ENCODE measurements at places on chromosomes 1 and 21.

GRCh38 chr1:235102993-235103411, 25.6 kb downstream of the TOMM20 start:
- DNase-seq = no peak

- no peak for DNase-seq
Measured at GRCh38 chr1:5296095-5296494, 641.7 kb downstream of the AJAP1 start.

DNA sequence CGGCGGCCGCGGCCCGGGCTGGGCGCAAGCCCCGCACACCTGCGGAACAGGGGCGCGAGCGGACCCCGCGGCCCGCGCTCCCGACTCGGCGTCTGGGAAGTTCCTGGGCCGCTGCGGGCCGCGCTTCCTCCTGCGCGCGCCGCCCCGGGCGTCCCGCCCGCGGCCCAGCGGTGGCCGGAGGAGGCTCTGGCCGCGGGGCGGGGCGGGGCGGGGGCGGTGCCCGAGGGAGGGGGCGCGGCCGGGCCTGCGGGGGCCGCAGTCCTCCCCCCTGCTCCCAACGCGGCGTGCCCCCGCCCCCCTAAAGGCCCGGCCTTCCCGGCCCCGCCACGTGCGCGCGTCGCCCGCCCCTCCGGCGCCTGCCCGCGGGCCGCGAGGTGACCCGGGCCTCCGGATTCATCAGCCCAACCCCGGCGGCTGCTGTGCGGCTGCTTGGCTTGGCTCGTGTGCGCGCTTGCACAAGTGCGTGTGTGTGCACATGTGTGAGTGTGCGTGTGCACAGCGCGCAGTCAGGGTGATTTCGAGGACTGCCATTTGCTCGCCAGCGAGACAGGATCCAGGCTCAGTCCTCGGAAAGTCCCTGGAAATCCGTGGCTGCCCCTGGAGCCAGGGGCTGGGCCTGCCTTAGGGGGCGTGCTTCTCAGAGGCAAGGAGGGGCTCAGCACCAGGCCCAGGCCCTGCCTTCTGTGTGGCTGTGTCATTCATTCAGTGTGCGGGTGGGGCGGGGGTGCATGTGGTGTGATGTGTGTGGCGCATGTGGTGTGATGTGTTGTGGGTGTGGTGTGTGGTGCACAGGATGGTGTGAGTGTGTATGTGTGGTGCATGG, at the start of gene C2CD2:
TSS of gene C2CD2 (minus strand) at position 188 of the 823 bp plus-strand sequence. CDS start 370 bp downstream, outside the sequence.
- DNase-seq = no peak

DNA sequence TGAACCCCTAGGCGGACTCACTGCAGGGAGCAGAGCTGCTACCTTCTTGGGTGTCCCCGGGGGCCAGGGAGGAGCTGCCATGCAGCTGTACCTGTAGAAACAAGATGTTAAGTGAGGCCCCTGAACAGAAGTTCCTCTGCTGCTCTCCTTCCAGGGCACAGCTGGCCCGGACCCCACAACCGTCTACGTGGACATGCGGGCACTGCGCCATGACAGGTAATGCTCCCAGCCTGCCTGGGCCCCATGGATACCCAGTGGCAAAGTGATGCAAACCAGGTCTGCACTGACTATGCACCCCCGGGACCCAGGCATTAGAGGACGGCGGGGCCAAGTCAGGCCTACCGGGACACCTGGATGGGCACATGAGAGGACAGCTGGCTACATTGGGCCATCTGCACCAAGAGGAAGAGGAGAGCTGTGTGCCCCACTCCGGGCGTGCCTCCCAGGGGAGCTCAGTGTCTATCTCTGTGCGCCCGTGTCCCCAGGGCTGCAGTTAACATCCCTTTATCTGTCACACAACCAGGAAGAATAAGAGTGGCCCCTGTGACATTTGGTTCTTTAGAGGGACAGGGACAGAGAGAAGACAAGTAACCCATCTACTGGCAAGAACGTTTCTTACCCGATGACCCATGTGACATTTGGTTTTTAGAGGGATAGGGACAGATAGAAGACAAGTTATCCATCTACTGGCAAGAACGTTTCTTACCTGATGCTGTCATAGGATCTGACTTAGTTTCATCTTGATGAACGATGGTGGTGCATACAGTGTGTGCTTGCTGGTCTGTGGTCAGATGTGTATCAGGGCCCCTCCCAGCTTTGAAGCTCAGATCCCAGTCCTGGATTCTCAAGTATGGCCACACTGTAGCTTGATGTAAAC, 44.1 kb downstream of the S100B start:
- no peak for DNase-seq

DNA sequence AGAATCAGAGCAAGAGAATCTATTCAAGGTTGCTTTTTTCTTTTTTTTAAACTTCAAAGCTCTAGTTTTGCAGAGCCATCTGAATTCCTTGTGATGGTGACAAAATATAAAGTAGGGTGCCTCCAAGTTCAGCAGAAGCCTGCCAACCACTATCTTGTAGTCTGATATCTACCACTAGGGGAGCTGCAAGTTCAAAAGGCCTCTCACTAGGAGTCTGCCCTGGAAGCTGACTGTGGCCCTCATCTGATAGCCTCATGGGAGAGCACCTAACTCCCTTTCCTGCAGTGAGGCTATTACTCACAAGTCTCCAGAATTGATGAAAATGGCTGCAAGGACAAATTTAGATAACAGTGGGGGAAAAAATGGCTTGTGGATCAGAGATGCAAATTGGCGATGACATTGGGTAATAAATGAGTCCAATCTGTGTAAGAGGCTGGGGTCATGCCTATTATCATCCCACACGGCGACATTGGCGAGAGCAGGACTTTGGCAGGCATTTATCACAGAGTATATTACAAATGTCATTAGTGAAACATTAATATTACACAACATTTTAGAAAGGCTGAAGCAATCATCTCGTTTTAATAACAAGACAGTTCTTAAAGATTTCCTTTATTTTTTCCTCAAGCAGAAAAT, 10.7 kb upstream of the ZP4 start:
- DNase-seq = no peak

- DNase-seq = no peak
Measured at GRCh38 chr21:45478115-45478801, 64.0 kb downstream of the SLC19A1 start.

GRCh38 chr1:100799954-100800612, 80.5 kb downstream of the VCAM1 start:
- DNase-seq = no peak

- no peak for DNase-seq
Measured at GRCh38 chr1:29136391-29136915, 12.8 kb upstream of the TMEM200B start.

GRCh38 chr1:180268556-180269075, 38.6 kb downstream of the LHX4 start:
- DNase-seq = no peak

GRCh38 chr1:113275691-113276090, 114.6 kb upstream of the MAGI3 start:
- DNase-seq = no peak

DNA sequence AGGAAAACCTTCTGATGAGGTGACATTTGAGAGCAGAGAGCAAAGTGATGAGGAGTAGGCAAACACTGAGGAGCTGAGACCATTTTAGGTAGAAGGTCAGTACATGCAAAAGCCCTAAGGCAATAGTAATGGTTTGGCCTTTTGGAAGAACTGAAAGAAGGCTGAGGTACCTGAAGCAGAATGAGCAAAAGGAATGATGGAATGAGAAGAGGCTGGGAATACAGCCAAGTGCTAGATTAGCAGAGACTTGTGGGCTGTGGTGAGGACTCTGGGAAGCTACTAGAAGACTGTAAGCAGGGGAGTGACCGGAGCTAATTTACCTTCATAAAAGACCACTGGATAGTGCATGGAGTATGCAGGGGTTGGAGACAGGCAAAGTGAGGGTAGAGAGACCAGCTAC, 77.9 kb downstream of the GFI1 start:
- DNase-seq = no peak

DNA sequence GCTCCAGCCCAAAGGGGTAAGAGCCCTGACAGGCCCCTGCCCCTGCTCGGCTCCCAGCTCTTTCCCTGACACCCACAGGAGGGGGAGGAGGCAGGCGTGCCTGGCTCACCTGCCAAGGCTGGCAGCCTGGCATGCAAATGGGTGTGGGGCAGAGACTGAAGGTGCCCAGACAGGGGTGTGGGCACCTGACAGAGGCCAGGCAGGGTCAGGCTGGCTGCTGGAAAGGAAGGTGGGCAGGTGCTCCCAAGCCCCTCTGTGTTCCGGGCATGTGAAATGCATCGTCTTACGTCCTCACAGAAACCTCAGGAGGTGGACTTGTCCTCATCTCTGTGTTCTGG, 19.4 kb upstream of the CASZ1 start:
- no peak for DNase-seq

GRCh38 chr1:76939050-76939816, 72.0 kb downstream of the ST6GALNAC5 start:
- DNase-seq = no peak

DNA sequence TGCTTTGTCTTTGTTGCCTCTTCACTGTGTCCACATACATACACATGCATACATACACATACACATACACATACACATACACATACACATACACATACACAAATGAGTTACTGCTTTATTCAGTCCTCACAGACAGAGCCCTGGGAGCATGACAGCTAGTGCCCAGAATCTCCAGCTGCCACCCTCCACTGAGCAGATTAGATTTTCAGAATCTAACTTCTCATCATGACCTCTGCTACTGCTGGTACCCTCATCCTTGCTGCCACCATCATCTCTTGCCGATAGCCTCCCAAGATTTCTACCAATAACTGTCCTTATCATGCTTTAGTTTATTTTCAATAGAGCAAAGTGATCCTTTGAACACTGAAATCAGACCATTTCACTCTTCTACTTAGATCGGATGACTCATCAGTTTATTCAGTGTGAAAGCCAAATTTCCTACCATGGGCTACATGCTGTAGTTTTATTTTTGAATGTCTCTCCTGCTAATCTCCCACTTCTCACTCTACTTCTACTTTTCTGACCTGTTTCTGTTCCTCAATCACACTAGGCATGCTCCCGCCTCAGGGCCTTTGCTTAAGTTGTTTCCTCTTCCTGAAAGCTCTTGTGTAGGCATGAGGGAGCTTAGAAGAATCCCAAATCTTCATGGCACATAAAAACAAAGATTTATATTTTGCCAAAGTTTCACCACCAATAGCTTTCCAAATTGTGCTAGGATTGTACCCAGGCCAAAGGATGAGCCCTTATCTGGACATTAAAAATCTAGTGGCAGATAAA, 43.0 kb downstream of the ATP6V1G3 start:
- DNase-seq = no peak

GRCh38 chr1:40350391-40350790, 23.1 kb upstream of the SMAP2 start:
- DNase-seq = no peak

- no peak for DNase-seq
Measured at GRCh38 chr1:9539829-9540550, 725 bp downstream of the SLC25A33 start.

- no peak for DNase-seq
Measured at GRCh38 chr1:61092642-61093041, 10.3 kb downstream of the NFIA start.

All from cortex of kidney (tissue), 1 donor.